GM12891 (cell line): ENCODE measurements at places on chromosomes 11 and 22.
A peak's percentile ranks its signal among the peaks of the same experiment; 100 is the strongest.

- DNase-seq, result no peak
Observed at GRCh38 chr22:39094717-39095389, 2.2 kb upstream of the APOBEC3H start.

DNA sequence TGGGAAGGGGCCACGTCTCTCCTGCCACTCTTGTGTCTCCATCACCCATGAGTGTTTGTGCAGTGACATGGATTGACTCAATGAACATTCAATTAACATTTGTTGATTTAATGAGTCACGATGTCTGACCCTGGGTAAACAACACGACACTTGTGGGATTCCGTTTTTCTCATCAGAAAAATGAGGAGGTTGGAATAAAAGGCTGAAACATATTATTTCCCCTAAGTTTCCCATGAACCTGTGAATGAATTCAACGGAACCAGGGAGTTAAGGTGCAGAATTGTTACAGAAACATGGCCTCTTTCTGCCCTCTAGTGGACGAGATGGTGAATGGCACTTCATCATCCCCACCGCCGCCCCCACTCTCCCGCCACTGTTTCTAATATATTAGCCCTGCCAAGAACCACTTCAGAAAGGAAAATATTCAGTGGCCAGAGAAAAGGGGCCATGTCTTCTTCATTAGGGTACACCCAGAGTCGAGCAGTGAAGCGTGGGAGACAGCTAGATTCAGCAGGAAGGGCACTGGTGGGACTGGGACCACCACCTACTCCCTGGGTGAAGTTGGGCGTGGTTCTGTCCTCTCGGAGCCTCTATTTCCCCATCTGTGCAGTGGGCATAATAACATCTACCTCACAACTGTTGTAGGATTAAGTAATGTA lies 46.3 kb upstream of the SYT13 start:
- peak; percentile 34 for DNase-seq

- DNase-seq, result no peak
Observed at GRCh38 chr11:69001243-69002081, 11.6 kb downstream of the MRGPRF start.

DNA sequence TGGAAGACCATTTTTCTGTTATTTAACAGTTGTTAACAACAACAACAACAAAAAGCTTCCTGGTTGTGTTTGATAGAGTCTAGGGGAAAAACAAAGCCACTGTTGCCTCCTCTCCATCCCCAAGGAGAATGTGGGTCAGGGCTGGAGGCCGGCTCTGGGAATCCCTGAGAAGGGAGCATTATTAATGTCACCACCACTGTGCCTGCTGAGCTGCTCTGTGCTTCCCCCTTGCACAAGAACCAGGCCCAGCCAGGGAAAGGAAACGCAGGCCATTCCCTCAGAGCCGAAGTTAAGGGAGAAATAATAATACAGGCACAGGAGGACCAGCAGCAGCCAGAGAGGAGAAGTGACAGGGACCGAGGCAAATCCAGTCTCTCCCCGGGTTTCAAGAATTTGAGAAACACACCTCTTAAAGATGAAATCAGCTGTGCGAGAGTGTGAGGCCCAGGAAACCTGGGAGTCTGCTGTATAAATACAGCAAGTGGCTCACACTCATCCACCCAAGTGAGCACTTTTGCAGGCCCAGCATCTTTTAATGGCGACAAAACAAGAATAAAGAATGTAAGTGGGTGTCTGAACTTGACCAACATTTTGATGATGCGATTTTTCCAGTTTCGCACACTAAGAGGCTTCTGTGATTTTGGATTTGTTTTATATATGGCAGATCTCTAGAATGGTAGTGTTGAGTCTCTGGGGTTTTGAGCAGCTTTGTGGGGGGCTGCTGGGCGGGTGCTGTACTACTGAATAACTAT lies 539.2 kb downstream of the NTM start:
- no peak for DNase-seq

GRCh38 chr11:58770627-58771457 lies 39.1 kb upstream of the GLYAT start:
- no peak for DNase-seq

GRCh38 chr11:113022262-113022661 lies 61.0 kb downstream of the NCAM1 start:
- DNase-seq, result no peak

DNA sequence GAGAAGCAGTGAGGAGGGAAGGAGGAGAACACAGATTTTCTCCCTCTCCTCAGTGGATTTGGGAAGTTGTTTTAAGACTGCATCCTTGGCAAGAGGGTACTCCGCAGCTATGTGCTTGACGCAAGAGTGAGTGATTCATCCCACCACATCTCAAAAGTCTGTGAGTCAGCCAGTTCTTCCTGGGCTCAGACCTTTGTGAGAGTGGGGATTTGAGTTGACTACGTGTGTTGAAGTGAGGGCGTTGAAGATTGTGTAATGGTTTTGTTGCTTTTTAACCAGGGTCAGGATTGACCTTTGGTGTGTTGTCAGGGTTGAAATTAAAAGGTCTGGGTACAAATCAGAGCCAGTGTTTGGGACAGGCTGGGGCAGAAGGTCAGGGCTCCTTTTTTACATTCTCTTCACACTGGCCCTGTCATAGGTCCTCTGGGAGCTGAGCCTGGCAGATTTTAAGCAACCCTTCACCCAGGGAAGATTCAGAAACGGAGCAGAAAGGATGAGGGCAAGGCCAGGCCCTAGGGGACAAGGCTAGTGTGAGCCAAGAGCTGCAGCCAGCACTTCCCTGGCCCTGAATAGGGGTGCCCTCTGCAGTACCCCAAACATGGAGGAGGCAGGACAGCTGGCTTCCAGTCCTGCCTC lies 4.2 kb upstream of the C11orf86 start:
- no peak for DNase-seq

GRCh38 chr11:127066401-127067090 lies 66.0 kb upstream of the KIRREL3 start:
- no peak for DNase-seq

- no peak for DNase-seq
Observed at GRCh38 chr11:33172996-33173395, 11.7 kb upstream of the CSTF3 start.

DNA sequence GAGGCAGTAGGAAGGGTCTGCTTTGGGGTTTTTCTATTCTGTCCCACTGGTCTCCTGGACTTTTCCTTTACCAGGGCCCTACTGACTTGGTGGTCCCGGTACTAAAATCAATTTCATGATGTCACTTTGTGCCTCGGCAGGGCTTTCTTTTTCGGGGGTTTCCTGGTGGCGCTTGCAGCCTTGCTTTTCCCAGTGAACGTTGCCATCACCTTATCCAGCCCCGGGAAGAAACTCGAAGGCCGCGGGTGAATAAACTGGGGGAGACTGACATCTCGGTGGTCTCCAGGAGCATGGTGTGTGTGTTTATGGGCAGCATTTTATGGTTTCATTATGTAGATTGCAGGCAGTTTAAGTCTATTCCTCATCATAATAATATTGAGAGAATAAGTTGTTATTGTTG lies 84.4 kb downstream of the KCNQ1 start:
- DNase-seq, result no peak

- DNase-seq, result no peak
Observed at GRCh38 chr11:120125024-120125423, 12.9 kb downstream of the TRIM29 start.

DNA sequence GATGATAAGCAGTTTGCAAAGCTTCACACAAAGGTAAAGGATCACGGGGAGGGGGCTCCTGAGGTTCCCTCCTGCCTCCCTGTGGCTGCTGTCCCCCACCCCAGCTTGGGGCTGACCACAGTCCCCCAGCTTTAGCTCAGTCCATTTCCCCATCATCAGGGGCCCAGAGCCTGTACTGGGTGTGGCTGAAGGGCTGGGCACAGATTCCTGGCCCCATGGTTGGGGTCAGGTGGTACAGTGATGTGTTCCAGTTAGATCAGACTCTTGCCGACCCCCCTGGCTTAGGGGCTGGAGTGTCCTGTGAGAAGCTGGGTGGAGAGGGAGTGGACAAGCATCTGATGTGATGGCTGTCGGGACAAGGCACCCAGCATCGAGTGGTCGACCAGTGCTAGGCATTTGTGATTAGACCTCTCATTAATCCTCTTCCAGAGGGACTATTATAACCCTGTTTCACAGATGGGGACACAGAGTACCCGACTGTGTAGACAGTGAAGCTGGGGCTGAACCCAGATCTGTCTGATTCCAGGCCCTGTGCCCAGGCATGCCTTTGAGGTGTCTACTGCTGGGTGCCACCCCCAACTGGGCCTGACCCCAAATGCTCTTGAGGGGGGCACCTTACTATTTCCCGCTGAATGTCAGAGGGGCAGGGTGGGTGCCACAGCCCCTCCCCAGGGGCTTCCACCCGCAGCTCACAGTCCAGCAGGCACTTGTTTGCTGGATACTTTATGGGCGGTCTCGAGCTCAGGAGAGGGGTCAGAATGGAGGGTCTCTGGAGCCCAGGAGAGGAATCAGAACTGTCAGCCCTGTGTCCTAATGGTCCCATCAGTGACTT lies 4.3 kb downstream of the SHANK3 start:
- peak; percentile 12 for DNase-seq
